ENCODE measurements at places on chromosomes 12 and 14.

GRCh38 chr14:76696361-76696760, 64.9 kb upstream of the VASH1 start:
- DNase-seq, result no peak

- no peak for DNase-seq
Observed at GRCh38 chr12:115572440-115572839, 705.1 kb downstream of the MED13L start.

DNA sequence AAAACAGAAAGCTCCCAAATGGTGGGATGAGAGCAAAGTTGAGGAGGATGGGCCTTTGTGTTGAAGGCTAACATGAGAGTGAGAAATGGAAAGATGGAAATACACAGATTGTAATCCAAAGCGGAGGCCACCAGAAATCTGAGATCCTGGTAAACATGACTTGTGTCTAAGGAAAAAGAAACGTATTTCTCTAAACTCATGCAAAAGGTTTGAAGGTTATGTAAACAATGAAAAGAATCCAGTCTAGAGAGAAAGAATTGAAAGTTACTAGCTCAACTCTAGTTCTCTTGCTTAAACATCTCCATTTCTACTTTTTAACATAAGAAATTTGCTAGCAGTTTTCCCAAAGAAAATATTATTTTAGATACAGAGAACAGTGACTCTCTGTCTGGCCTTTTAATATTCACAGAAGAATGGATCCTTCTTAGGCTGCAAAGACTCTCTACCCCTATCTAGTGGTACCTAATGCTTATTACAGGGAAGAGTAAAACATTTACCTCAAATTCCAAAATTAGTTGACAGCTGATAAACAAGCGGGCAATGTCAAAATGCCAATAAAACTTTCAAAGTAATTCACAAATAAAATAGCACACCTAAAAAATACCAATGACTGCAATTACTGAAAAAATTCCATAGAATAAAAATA, 75.8 kb upstream of the SOX5 start:
- no peak for DNase-seq

DNA sequence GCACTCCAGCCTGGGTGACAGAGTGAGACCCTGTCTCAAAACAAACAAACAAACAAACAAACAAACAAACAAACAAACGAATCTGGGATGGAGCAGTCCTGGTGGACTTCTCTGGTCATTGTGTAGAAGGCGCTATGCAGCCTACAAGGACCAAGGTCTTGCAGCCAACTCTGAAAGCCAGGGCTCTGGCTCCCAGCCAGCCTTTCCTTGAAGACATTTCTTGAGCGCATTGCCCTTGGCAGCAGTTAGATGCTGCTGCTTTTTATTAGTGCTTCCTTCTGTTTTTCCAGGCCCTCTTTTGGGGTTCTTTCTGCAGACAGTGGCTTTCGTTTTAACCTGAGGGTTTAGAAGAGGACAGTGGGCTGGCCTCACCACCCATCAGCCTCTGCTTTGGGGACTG, 20.2 kb downstream of the CCDC177 start:
- DNase-seq, result no peak

GRCh38 chr14:101873991-101874390, 90.4 kb upstream of the DYNC1H1 start:
- DNase-seq, result no peak

DNA sequence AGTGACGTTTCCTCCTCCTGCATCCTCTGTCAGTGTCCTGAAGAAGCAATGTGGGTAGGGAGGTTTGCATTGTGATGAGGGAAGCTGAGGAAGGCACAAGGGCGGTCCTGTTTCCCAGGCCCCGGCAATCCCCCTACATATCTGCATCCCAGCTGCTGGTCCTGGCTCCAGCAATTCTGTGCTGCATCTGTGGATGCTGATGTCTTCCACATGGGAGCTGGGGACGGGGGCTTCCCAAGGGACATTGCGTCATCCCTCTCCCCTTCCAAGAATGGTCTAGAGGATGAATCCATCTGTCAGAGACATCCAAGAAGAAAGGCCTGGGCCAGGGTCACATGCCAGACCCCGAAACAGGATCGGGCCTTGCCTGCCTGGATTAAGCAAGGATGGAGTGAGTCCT, 52.1 kb downstream of the TSPAN11 start:
- no peak for DNase-seq

DNA sequence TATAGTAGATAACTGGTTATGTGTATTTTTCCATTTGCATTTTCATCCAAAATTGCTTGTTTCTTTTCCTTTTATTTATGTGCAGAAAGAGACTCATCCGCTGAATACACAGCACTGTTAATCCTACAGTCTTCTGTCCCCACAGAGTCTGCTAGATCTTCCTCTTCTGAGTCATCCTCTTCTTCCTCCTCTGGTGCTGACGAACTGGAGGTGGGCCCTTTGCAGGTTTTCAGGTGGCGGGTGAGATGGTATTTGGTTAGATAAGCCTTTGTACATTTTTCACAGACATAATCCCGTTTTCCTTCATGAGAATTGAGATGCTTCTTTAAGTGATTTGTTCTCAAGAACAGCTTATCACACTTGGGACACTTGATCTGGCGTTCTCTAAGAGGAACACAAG, 26.8 kb downstream of the PRDM4 start:
- no peak for DNase-seq

- DNase-seq, result no peak
Observed at GRCh38 chr14:92877757-92878431, 45.1 kb upstream of the CHGA start.

GRCh38 chr14:75793806-75794205, 132.8 kb downstream of the TTLL5 start:
- no peak for DNase-seq

Data from NCI-H187 (cell line).